Hematopoietic multipotent progenitor cell treated with erythropoietin and hydrocortisone succinate and interleukin-3 and kit ligand, for 8 days (in vitro differentiated cells): ENCODE measurements at places on chromosomes 12 and 14.

- no peak for DNase-seq
Observed at GRCh38 chr14:94768521-94769390, 1.2 kb downstream of the GSC start.

GRCh38 chr12:104578453-104578852 is 121.7 kb downstream of the CHST11 start:
- DNase-seq, result no peak

DNA sequence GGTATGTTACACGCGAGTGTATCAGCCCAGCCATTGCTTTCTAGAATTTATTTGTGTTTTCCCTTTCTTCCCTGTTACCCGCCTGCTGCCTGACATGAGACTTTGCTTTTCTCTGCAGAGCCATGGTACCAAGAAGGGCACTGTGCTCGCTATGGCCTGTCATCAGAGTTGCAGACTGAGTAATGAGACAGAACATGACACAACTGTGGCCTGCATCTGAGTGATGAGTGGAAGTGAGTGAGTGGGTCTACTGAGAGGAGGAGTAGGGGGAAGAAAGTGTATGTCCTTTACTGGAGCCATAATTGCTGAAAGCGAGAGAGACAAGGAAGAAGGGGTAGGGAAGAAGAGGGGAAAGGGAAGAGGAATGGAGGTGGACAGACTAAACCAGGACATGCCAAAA is 2.9 kb downstream of the RILPL1 start:
- DNase-seq, result no peak

- DNase-seq, result no peak
Observed at GRCh38 chr14:44286201-44286600, 220.9 kb downstream of the FSCB start.

GRCh38 chr12:74293689-74294131 is 243.9 kb upstream of the ATXN7L3B start:
- DNase-seq, result no peak

DNA sequence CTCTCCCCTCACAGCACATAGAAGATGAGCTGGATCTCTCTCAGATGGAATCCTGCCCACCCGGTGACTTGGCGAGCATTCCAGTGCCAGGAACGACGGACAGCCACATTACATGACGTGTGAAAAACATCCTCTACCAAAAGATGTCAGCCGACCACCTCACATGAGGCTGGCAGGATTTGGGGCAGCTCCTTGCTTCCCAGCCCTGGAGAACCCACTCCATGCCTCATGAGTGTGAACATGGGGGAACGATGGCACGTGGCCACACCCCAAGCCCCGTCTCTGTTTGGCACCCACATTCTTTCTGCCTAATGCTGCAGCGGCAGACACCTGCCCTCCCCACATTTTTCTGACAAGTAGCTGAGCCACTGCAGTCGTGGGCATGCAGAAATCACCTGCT is 202.5 kb downstream of the CALM1 start:
- no peak for DNase-seq

DNA sequence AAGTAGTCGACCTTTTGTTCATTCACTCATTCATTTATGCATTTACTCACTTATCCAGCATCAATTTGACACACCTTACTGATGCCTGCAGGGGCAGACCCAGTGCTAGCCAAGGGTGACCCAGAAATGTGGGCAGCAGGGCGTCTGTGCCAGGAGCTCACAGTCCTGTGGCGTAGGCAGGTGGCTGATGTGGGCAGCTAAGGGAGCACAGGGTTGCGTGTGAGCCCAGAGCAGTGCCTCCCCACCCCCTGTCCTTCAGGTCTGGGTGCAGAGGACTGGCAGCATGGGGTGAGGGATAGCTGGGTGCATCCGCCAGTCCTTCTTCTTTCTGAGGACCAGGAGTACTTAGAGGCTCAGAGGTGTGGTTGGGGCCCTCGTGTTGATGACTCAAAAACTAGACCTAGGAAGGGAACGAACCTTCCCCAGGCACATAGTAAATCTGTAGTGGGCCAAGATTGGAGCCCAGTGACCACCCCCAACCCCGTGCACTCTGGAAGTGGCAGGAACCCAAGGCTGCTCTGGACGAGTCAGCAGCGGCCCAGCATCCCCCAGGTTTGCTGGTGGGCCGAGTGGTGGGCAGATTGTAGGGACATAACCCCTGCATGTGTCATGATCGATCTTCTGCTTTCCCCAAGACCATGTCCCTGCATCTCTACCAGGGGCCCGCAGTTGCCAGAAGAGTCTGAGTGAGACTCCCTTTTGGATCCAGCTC is 63.9 kb downstream of the BEGAIN start:
- DNase-seq, result no peak

DNA sequence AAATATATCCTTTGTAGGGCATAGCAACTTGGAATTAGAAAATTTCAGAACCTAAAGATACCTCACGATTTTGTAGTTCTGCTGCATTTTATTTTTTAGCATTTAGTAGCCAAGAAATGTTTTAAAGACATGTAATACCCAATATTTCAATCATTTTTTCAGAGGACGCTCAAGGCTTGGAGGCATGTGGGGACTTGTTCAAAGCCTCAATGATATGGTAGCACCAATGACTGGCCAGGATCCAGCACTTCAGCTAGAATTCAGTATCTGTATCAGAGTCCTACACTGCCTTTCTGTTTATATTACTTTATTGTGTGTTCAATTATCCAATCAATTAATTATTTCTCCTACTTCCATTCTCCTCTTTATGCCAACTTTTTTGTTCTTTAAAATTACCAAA is 154.8 kb upstream of the NEDD1 start:
- DNase-seq, result no peak

GRCh38 chr12:38502415-38502814 is 185.8 kb downstream of the ALG10B start:
- DNase-seq, result no peak

- DNase-seq, result no peak
Observed at GRCh38 chr14:85024931-85025330, 505.0 kb upstream of the FLRT2 start.

DNA sequence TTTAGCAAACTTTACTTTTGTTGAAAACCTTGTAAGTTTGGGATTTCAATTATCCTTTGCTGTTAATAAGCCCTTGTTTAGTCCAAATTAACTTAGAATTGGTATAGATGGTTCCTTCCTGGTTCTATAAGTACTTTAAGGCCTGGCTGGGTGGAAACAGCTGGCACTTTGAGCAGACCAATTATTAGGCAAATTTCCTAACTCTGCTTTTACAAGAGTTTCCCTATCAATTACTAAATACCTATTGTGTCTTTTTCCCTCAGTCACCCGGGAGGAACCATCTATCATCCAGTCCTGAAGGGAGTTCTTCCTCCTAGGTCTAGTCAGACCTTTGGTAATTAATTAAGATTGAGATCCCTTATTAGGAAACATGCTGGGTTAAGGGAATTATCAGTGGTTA is 138.0 kb downstream of the SLC38A6 start:
- DNase-seq, result no peak

GRCh38 chr14:52769887-52770286 is 21.5 kb downstream of the GNPNAT1 start:
- DNase-seq, result no peak

DNA sequence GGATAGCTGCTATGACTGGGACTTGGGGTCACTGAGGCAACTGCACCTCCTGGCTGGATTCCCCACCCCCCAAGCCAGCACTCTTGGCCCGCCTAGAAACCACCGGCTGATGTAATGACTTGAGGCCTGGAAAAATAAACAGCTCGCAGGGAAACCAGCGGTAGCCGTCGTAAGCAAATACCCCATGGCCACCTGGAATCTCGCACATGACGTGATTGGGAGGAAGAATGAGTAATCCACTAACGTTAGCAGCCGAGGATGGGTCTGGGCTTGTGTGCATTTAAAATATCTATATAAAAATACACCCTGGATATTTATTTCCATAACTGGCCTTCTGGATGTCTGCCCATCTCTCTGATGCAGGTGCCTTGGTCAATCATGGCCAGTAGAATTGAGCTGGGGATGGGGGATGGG is 120.1 kb downstream of the SMOC1 start:
- DNase-seq, result no peak

DNA sequence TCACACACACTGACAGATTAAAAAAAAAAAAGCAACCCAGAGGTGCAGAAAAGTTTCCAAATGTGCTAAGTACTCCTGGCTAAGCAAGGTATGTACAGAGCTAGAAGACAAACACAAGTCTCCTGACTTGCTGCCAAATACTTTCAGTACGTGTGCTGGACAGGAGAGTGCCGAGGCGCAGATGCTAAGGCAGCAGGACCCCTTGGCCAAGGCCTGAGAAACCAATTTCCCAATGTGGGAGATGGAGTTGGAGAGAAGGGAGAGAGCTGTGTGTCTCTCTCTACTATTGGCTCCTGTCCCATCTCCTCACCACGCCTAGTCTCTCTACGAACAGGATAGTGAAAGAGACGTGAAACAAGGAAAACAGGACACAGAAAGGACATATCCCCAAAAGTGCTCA is 5.3 kb downstream of the SPRYD3 start:
- DNase-seq, result no peak

DNA sequence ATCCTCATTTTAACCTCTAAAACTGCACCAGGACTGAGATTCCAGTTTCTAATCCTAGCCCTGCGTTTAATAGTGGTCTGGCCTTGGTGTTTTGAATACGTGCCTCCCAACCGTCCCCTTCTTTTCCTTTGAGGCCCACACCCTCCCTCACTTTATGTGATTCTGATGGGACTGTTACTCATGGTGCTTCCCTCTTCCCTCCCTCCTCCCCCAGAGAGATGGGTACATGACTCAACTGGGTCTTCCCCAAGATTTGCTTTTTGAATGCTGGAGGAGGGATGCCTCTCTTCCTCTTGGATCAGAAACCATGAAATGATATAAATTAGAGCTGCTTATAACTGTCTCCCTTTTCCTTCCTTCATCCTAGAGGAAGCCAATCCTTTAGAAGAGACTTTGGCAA is 8.2 kb upstream of the PPP2R5E start:
- DNase-seq, result no peak

GRCh38 chr12:27337376-27337775 is 4.7 kb downstream of the BMAL2 start:
- DNase-seq, result no peak

- DNase-seq, result no peak
Observed at GRCh38 chr12:80189241-80189640, 89.9 kb downstream of the OTOGL start.

- DNase-seq, result peak; percentile 67
Observed at GRCh38 chr14:90791486-90791885, 24.7 kb downstream of the TTC7B start.

DNA sequence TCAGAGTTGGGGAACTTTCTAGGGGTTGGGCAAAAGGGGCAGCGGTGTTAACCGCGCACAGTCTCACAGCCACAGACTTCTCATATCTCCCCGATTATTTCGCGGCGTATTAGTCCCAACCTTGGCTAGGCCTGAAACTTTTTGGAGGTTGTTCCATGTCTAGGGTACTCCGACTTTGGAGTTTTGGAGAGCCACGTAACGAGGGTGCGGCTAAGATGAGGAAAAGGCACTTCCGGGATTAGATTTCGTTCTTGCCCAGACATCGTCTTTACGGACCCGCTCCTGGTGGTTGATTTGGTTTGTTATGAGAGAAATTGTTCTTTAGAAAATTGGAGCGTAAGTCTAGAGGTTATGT is 513 bp downstream of the CCNK start:
- DNase-seq, result peak; percentile 45

DNA sequence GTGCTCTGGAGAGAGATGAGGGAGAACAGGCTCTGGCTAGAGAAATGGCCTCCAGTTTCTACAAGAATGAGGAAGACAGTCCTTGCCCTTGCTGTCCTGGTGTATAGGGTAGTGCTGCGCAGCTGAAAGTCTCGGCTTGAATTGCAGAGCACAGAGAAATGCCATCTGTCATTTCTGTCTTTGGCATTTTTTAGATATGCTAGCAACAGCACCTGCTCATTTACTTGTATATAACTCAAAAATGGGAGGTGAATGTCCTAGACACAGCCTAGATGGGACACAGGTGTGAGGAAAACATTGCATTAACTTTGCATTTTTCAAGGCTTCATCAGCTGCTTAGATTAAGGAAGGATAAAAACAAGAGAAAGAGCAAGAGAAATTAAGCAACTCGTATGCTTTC is 35.8 kb downstream of the GPR19 start:
- no peak for DNase-seq

DNA sequence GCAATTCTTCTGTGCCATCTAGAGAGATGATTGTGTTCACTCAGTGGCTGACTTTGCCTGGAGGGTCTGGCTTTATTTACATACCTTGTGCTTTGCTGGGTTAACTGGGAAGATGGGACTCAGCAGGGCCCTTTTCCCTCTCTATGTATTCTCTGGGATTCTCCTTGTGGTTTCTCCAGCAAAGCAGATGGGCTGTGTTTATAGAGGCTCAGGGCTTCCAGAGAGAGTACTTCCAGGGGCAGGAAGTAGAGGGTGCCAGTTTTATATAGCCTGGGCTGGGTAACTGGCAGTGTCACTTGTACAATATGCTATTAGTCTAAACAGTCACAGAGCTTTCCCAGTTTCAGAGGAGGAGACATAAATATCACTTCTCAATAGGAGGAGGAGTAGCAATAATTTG is 509.9 kb downstream of the DIO2 start:
- DNase-seq, result no peak

- no peak for DNase-seq
Observed at GRCh38 chr14:95453713-95453980, 62.8 kb downstream of the SYNE3 start.

DNA sequence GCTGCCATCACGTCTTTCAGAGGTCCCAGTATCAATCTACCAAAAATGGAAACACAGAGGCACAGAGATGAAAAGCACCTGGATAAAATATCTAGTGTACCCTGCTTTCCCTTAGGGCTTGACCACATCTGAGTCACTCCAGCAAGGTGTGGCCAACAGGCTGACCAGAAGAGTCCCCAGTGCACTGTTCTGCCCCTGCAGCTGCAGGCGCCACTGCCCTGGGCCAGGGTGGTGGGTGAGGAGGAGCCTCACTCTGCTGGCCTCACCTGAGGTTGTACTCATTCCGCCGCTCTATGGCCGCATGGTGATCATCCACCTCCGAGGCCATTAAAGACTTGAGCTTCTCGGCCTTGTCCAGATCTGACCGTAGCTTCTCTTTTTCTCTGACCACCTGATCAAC is 60.4 kb downstream of the NIN start:
- no peak for DNase-seq

DNA sequence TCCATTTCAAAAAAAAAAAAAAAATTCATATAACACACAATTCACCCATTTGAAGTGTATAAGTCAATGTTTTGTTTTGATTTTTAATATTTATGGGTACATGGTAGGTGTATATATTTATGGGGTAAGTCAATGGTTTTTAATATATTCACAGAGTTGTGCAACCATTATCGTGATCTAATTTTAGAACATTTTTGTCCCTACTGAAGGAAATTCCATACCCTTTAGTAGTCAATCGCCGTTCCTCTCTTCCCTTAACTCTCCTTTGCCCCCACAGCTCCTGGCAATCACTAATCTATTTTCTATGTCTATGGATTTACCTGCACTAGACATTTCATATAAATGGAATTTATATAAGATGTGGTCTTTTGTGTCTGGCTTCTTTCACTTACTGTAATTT is 92.8 kb downstream of the TRAFD1 start:
- no peak for DNase-seq

- no peak for DNase-seq
Observed at GRCh38 chr12:58920961-58921861, 907 bp upstream of the LRIG3 start.

GRCh38 chr12:23987046-23987445 is 37.6 kb upstream of the SOX5 start:
- no peak for DNase-seq
